ENCODE measurements at places on chromosomes 5 and 9. TPM values are rescaled to one million over a fixed set of nuclear protein-coding genes. Genes with fewer than 3 reads are reported as not detected.

GRCh38 chr5:144390133-144390532 is 219.5 kb downstream of the KCTD16 start:
- no peaks in the 10 kb centered on the region for H3K36me3 ChIP-seq
- DNase-seq: no peak
- no peak overlapping the region for H3K4me3 ChIP-seq
- H3K27ac ChIP-seq: no peak overlapping the region
- H3K4me1 ChIP-seq: no peaks in the 10 kb centered on the region
- H3K27me3 ChIP-seq: no peaks in the 10 kb centered on the region

DNA sequence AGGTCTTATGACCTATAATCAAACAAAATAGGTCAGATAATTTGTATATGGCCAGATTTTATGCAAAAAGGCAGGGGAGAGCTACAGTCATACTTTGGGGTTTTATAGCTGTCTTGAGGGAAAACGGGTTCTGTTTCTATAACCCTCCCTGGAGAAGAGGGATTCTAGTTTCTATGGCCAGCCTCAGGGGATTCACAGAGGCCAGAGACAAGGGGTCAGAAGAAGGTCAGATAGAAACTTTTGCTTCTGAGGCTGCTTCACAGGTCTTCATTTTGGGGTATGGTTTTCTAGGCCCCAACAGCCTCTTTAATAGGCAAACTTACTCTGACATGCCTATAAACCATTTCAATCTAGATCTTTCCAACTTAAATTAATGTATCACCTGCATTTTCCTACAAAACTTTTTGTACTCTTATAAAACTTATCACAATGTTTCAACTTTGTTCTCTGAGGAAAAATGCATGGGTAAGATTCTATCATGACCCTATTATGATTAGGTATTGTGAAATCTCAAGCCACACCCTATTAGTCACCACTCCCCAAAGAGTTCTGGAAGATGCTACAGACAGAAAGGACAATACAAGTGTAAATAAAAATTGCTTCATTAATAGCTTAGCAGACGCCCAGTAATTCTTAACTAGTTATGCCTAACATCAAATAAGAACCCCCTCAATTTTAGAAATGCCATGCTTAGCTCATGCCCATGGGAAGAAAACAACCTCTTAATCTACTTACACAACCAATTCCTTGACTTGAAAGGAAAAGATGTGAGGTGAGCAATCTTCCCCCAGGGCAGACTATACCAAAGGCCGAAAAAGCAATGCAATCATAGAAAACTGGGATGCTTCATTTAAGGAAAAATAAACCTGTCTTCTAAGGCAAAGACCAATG is 396.6 kb downstream of the TLR4 start:
- no peaks in the 10 kb centered on the region for H3K36me3 ChIP-seq
- DNase-seq: no peak
- no peaks in the 10 kb centered on the region for H3K4me1 ChIP-seq
- no peak overlapping the region for H3K4me3 ChIP-seq

The SPRY4 gene
- 1.5 TPM for total RNA-seq

- no peak for DNase-seq
- H3K27ac ChIP-seq: no peak overlapping the region
- H3K36me3 ChIP-seq: no peaks in the 10 kb centered on the region
- H3K4me3 ChIP-seq: no peak overlapping the region
- H3K27me3 ChIP-seq: no peaks in the 10 kb centered on the region
Observed at GRCh38 chr9:116070256-116070914, 83.2 kb upstream of the PAPPA start.

GRCh38 chr5:98905857-98906688 is 22.7 kb downstream of the CHD1 start:
- peaks cover 25% of the 10 kb centered on the region for H3K36me3 ChIP-seq
- H3K4me1 ChIP-seq: peaks cover 31% of the 10 kb centered on the region
- peak overlapping the region; percentile 1 for H3K27ac ChIP-seq
- DNase-seq: no peak
- no peak overlapping the region for H3K4me3 ChIP-seq

The DAPK1 gene
- total RNA-seq: 3.6 TPM

The OR1L4 gene
- total RNA-seq: not detected

The VAV2 gene
- total RNA-seq: 6.3 TPM

GRCh38 chr9:135269912-135270830 is 182.7 kb downstream of the OLFM1 start:
- no peak for DNase-seq
- H3K27ac ChIP-seq: no peak overlapping the region
- H3K4me1 ChIP-seq: no peaks in the 10 kb centered on the region
- H3K27me3 ChIP-seq: no peaks in the 10 kb centered on the region

- DNase-seq: no peak
- H3K4me1 ChIP-seq: no peaks in the 10 kb centered on the region
- no peak overlapping the region for H3K27ac ChIP-seq
- H3K4me3 ChIP-seq: no peak overlapping the region
Observed at GRCh38 chr5:125276096-125276495, 529.7 kb upstream of the ZNF608 start.

- no peak for DNase-seq
- no peaks in the 10 kb centered on the region for H3K36me3 ChIP-seq
- H3K4me3 ChIP-seq: no peak overlapping the region
- no peaks in the 10 kb centered on the region for H3K4me1 ChIP-seq
Observed at GRCh38 chr5:168770036-168770498, 190.9 kb upstream of the PANK3 start.

DNA sequence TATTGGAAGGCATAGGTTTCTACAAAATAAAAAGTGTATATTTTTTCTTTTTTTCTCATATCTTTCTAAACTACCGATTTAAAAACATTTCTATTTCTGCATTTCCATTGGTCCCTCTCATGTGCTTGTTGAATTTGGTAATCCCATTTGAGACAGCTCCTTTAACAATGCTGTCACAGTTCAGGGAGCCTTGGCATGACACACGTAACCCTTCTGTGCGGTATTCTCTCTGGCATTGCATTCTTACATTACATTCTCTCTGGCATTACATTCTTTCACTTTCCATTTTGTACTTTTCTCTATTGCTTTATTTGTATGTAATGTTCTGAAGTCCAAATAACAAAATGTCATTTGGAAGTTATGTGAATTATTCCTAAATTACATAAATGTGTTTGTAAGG is 150.7 kb upstream of the RASGRF2 start:
- no peak overlapping the region for H3K4me3 ChIP-seq
- DNase-seq: no peak
- H3K27me3 ChIP-seq: no peaks in the 10 kb centered on the region
- peaks cover 29% of the 10 kb centered on the region for H3K36me3 ChIP-seq

GRCh38 chr5:161546470-161547301 is at the start of gene GABRB2:
Gene GABRB2, minus strand, starts transcription at chr5:161546725. Its CDS starts 82 bp downstream, at chr5:161546643.
- H3K4me1 ChIP-seq: peaks cover 9% of the 10 kb centered on the region
- peaks cover 59% of the 10 kb centered on the region for H3K27me3 ChIP-seq
- H3K36me3 ChIP-seq: no peaks in the 10 kb centered on the region
- peak within 1 kb of the TSS; percentile 83 for H3K4me3 ChIP-seq

DNA sequence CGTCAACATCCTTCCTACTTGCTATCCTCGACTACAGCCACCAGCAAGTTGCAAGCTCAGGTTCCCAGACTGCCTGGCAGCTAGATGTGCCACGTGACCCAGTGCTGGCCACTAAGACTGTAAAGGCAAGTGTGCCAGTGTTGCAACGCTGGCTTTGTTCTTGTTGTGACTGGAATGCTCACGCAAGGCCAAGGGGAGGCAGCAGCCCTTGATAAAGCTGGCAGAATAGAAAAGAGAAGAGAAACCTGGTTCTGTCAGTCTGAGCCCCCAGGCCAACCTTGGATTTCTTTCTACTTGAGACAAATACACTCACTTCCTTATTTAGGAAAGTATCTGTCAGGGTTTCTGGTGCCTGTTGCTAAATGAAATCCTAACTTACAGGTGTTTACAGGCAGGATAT is 113.0 kb downstream of the KLHL3 start:
- no peak overlapping the region for H3K27ac ChIP-seq
- no peak for DNase-seq
- H3K36me3 ChIP-seq: no peaks in the 10 kb centered on the region
- H3K4me3 ChIP-seq: no peak overlapping the region

- no peaks in the 10 kb centered on the region for H3K36me3 ChIP-seq
- peaks cover 17% of the 10 kb centered on the region for H3K27me3 ChIP-seq
- no peak overlapping the region for H3K4me3 ChIP-seq
- H3K4me1 ChIP-seq: no peaks in the 10 kb centered on the region
- no peak overlapping the region for H3K27ac ChIP-seq
Observed at GRCh38 chr5:171272996-171273970, 35.8 kb upstream of the TLX3 start.

DNA sequence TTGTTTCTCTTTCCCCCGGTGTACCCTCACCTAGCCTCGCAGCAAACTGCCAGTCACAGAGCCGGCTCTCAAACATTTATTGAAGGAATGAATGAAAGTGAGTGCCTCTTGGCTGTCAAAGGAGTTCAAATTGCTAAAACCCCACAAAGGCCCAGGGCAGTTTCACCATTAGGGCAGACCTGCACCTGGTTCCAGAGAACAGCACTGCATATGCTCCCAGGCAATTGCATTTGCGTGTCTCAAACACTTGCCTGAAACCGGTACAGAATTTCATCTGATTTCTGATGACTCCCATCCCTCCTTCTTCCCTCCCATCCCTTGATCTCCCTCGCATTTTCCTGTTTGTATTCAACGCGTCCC is 165.6 kb upstream of the ZNF462 start:
- no peaks in the 10 kb centered on the region for H3K4me1 ChIP-seq
- H3K4me3 ChIP-seq: no peak overlapping the region

The ANKRD34B gene
- total RNA-seq: not detected

The INSL6 gene
- not detected for total RNA-seq

- no peak for DNase-seq
- H3K27ac ChIP-seq: peak overlapping the region; percentile 74
- no peaks in the 10 kb centered on the region for H3K27me3 ChIP-seq
Observed at GRCh38 chr9:98094851-98095250, 24.2 kb downstream of the TRIM14 start.

DNA sequence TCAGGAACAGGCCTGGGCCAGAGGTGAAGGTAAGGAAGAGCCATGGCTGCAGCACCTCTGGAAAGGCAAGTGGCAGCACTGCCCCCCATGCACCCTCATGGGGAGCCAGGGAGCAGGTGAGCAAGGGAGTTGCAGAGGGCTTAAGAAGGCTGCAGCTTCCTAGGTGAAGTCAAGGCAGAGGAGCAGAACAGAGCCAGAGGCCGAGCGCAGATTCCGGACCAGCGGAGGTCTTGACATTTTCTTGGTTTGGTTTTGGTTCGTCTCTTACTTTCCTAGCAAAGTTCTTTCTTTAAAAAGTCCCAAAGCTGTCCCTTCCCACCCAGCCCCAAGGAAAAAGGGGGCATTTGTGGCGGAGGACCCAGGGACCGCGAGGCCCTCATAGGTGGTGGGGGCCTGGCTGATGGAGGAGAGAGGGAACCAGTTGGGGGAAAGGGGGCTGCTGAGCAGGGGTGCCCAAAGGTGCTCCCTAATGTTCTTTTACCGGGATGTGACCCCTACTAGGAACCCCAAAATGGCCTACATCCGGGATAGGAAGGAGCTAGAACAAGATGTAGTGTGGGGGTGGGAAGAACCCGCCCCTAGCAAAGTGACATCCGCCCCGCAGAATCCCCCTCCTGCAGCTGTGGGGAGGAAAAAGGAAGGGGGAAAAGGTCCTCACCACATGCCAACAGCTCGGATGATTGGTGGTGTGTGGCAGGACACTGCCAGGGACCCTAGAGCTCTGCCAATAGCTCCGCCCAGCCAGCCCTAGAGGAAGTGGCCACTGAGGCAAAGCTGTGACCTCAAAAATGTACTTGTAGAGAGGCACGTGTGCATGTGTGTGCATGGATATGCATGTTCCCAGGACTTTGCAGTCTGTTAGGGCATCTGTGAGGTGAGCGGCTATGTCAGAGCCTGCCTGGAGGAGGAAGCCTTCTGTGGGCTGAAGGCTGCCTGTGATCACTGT is 914 bp upstream of the CD72 start:
- peaks cover 1% of the 10 kb centered on the region for H3K27me3 ChIP-seq
- H3K4me1 ChIP-seq: peaks cover 59% of the 10 kb centered on the region
- peak; percentile 82 for DNase-seq
- peak overlapping the region; percentile 95 for H3K27ac ChIP-seq

Measured in activated CD4-positive, alpha-beta T cell treated with anti-CD3 and anti-CD28 coated beads, Interleukin-2, amount 10 ng/mL, durations not matched to agents 24 days and 14 days (primary cell).